Right renal cortex interstitium (tissue), 3 donors: ENCODE measurements at places on chromosomes 2 and 18.

GRCh38 chr2:54524226-54524991, 68.3 kb downstream of the SPTBN1 start:
- no peak for DNase-seq

GRCh38 chr18:45984546-45985235, 17.6 kb upstream of the EPG5 start:
- DNase-seq, result no peak

DNA sequence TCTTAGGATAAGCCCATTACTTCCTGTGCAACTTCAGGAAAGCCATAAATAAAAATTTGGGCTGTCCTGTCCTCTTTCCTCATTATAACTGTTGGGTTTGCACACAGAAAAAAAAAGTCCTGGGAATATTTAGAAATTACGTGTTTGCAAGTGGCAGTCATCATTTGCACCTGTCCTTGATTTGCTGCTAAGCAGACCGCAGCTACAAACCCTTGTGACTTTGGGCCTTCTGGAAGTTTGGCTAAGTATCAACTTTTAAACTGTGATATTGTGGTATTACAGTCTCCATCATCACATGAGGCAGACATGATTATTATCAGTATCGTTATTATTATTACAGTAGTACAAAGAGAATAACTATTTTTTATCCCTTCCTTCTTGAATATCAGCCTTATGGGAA, 260.7 kb upstream of the SESTD1 start:
- DNase-seq, result no peak

DNA sequence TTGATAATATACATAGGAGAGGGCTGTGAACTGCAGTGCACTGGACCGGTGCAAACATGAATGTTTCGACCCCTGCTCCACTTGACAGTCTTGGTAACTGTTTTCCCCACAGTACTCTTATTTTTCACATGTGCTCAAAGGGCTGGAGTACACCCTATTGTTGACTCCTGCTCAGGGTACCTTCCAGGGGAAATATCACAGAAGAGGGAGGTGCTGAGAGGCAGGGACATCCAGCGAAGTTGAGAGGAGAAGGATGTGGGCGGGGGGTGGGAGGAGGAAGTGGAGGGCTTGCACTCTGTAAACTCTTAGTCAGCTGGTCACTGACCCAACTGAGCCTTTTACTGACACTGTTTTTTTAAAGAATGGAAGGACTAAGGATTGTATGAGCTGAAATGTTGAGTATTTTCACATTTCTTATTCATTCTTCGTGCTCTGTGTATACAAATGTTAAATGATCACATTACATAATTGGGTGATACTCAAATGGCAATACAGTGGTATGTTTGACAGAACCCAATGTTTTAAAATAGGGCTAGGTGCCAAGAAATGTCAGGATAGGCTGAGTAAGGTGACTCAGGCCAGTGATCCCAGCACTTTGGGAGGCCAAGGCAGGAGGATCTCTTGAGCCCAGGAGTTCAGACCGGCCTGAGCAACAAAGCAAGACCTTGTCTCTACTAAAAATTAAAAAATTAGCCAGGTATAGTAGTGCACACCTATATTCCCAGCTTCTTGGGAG, 10.0 kb downstream of the INPP4A start:
- DNase-seq, result no peak

DNA sequence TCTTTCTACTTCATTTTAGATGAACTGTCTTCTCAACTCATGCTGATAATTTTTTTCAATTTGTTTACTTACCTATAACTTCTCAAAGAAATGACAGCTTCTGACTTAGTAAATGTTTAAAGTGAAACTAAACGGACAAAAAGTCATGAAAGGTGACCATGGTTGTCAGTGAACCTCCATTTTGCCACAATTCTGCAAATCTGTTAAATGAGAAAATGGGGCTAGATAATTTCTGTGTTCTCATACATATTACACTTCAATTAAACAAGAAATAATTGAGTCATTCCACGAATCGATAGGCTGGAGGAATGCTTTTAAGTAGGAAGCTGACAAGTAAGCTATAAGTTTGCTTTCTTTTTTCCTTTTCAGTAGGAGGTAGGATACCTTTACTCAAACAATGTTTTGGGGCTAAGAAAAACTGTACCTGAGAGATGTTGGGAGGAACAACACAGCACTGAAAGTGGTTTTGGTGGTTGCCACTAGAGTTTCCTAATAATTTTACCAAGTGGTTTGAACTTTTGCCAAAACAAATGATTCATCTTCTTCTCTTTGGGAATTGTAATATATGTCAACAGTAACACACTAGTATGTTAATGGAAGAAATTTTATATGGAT, 17.1 kb downstream of the DYNAP start:
- no peak for DNase-seq

- DNase-seq, result no peak
Measured at GRCh38 chr2:191303140-191304005, 58.2 kb downstream of the MYO1B start.

GRCh38 chr2:23627236-23628009, 242.4 kb downstream of the KLHL29 start:
- no peak for DNase-seq

- DNase-seq, result no peak
Measured at GRCh38 chr2:227877421-227878310, 6.2 kb downstream of the DAW1 start.

GRCh38 chr2:239144713-239144999, 256.2 kb downstream of the HDAC4 start:
- DNase-seq, result no peak

DNA sequence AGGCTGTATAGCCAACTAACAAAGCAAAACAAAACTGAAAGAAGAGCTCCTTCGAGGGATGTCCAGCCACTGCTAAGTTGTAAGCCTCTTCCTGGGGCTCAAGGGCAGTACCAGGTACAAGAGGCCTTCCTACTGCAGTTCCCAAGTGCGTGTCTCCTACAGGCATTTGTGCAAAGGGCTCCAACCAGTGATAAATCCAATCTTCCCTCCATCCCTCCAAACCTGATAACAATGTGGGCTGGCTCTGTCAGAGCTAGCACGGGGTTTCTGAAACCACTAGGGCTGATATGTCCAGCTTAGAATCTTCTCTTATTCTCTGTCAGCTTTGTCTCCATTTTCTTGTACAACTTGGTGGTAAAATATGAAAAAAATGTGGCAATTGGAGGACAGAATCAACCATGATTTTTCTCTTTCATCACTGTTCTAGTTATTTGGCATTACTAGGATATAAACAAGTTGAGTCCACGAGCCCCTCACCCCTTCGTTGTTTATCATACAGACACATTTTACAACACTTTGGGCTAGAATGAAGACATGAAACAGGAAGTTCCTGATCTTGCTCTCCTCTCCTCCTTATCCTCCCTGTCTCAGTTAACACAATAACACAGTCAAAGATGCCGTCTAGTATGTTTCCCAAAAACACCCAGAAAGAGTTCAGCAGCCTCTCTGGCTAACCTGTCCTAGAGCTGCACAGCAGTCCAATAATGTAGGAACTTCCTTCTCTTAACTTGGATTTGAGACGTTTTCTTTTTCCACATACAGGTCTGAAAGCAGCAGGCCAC, 35.4 kb upstream of the WIPF1 start:
- no peak for DNase-seq

- no peak for DNase-seq
Measured at GRCh38 chr2:148903979-148904378, 29.0 kb downstream of the KIF5C start.

GRCh38 chr18:77248873-77249568, 627 bp upstream of the GALR1 start:
- no peak for DNase-seq

DNA sequence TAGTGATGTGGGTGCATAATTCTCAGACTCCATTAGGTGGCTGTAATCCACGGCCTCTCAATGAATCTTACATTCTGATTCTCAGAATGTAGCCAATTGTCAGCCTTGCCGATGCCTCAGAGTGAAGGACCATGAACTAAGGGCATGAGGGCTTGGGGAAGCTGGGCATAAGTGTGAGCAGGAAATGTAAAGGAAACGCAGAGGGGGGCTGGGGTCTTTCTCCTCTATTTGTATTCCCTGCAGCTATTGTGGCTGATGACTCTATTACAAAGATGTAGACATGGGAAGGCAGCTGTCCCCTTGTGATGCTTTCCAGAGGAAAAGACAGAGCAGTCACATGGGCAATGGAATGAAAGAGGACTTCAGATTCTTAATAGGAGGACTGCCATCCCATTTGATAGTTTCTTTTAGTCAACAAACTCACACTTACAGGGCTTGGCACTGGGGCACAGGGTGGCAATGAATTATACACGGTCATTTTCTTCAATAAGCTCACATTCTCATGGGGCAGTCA, 353.2 kb upstream of the PKDCC start:
- no peak for DNase-seq

DNA sequence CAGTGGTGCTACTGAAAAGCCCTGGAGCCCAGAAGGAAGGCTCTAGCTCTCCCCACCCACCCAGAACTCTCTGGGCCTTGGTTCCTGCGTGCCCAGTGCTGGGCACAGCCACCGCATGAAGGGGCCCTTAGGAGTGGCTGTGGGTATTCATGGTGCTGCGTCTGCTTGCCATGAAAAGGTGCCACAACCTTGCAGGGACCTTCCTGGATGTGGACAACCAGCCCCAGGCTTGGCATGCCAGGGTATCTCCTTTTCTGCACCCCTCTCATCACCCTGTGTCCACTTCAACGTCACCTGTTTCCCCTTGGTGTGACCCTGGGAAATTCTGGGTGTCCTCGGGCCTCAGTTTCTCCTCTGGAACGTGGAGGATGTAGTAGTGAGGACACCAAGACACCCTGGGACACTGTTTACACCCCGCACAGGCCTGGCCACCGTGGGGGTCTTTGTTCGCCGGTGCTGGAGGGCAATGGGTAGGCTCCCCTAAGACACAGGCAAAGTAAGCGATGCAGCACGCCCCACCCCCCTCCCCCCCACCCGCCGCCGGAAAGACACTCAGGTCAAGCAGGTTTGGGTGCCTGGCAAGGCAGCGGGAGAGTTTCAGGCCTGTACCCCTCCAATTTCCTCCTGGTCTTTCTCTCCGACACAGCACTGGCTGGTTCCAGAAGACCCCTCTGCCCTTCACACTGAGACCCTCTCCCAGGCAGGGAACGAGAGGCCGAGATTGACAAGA, 34.8 kb upstream of the TAF1B start:
- no peak for DNase-seq

- no peak for DNase-seq
Measured at GRCh38 chr2:1673160-1673944, 71.0 kb downstream of the PXDN start.

GRCh38 chr2:238427435-238428162, 872 bp downstream of the ASB1 start:
- no peak for DNase-seq

DNA sequence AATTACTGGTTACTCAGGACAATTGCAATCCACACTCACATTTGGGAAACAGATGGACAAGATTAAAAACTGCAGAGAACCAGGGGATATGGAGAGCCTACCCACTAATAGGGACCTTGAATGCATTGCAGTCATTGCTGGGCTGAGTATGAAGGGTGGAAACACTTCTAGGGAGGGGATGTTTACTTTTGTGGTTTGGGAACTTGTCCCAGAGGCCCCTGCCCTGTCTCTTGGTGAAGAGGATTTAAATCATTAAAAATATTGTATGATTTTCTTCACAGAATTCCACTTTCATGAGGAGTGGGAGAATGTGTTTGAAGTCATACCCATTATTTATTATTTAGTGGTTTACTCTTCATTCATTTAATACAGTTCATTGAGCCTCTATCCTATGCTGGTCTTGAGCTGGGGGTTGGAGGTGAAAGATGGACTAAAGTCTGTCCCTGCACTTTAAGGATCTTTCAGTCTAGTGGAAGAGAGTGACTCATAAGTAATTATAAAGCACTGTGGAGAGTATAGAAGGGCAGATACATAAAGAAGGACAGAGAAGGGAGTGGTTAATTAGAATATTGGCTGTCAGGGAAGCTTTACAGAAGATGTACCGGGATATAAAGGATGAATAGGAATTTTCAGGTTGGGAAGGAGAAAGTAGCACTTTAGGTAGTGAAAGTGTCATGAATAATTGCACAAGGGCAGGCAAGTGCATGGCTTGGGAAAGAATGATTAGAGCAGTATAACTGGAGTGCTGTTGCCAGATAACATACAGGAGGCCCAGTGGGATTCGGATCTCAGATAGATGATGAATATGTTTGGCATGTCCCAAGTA, 313.4 kb downstream of the LPIN1 start:
- DNase-seq, result no peak

DNA sequence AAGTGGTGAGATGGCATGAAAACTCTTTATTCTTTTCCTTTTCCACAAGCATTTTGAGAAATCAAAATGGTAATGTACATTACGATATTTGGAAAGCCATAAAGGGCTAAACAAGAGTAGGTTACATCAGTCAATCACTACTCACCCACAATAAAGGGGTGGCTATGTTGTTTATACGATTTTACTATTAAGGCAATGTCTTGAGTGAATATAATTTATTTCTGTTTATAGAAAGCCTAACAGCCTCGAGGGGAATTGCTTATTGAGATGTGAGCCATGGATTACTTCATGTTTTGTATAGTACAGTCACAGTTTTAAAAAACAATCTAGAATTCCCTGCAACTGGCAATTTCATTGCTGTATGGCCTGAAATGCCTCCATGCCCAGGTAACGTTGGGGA, 237.5 kb upstream of the RBBP8 start:
- no peak for DNase-seq

DNA sequence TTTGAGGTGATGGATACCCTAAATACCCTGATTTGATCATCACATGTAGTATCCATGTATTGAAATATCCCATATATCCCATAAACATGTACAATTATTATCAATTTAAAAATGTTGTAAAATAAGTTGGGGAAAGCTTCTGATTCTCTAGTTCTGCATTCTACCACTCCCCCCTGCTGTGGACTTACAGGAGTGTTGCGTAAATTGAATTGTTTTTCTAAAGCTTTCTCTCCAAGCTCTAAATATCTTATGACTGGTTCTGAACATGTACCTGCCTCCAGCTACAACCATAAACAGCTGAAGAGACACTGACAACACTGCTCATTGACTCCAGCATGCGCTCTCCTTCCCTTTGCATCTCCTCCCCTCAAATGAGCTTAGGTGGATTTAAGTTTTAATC, 145.2 kb downstream of the MGAT5 start:
- DNase-seq, result no peak

DNA sequence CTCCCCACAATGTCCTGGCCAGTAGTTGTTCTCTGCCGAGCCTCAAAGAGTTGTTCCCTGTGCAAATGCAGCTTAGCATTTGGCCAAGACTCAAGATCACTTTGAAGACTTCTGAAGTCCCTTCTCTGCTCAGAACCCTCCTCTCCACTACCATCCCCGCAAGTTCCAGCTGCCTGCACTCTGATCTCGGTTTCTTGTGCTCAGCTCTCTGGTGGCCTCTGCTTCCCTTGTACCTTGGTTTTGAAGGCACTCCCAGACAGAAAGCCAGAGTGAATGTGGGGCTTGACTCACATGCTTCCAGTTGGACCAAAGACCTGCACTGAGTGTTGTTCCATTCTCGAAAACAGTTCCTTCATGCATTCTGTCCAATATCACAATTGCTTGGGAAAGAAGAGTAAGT, 28.6 kb downstream of the CRACDL start:
- no peak for DNase-seq

DNA sequence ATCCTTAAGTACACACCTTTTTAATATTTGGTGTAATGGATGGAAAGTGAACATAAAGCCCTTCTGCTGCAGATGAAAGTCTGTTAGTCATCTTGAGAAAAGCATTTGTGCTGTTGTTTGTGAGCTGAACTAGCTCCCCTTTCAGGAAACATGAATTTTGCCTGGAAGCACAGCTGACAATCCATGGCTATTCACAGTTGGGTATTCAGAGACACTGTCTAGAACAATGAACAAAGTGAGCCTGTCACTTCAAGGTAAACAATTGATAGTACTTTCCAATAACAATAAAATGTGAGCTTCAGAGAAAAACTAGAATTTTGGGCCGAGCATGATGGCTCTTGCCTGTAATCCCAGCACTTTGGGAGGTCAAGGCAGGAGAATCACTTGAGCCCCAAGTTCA, 6.8 kb upstream of the EFHD1 start:
- DNase-seq, result no peak
